ENCODE measurements at places on chromosomes 7 and 10.
A peak's percentile ranks its signal among the peaks of the same experiment; 100 is the strongest.

DNA sequence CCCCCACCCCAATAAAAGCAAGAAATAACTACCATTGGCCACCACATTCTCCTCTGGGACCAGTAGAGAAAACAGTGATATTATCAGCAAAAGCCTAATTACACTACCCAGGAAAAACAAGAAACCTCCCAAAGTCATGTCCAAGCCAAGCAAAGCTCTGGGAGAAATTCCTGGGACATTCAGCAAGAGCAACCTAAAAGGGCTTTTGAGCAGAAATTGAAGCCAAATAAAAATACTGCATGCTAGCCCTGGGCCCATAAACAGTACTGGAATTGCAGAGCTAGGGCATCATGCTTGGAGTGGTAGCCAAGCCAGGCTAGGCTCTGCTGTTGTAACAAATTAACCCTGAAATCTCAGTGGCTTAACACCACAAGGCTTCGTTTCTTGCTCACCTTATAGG, 347.9 kb downstream of the LRMDA start:
- no peak for DNase-seq

DNA sequence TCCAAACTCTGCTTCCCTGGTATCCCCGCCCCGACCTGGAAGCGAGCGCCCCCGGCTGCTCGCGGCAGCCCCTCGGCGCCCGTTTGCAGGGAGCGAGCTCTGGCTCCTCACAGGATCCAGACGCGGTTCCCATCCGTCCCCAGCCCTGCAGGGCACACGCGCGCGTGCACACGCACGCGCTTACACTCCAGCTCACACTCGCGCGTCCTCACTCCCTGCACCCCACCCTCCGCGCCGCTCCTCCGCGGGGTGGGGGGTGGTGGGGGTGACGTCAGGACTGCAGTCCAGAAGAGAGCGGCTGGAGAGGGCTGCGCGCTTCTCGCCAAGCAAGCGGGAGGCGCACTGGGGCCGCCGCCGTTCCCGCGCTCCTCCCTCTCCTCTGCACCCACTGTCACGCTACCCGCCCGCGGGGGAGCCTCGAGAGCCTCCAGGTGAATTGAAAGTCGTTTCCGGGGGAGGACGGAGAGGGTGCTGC, 255.6 kb downstream of the OTUD1 start:
- DNase-seq = no peak

DNA sequence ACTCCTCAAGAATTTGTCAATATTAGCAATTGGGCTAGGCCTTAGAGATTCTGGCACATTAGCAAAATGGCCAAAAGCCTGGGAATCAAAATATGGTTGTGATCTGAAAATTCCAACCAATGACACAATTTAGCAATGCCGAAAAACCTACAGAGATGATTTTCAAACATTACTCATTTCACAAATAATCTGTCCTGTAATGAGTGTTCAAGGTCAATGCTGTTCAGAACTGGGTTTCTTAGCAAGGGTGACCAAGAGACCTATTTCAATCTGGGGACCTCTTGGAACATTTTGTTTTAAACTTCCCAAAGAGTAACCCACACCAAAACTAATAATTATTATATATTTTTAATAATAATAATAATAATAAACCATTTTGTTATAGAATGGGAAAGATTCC, 24.1 kb downstream of the ELMO1 start:
- no peak for DNase-seq

GRCh38 chr7:155843426-155844018, 31.3 kb upstream of the SHH start:
- no peak for DNase-seq

DNA sequence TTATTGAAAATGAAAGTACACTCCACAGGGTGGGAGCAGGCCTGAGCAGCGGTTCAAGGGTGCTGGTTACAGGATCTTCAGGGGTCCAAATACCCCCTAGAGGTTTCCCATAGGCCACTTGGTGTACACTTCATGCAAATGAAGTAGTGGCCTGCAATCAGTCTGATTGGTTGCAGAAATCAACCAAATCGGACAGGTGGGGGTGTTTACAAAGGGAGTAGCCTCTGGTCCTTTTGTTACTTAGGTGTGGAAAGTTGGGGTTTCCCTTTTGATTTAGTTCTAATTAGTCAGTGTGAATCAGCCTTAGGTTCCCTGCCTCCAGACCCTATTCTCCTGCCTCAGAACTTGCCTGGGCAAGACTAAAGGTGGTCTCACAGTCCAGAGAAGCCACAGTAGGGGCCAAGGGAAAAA, 49.6 kb downstream of the SYPL1 start:
- no peak for DNase-seq

DNA sequence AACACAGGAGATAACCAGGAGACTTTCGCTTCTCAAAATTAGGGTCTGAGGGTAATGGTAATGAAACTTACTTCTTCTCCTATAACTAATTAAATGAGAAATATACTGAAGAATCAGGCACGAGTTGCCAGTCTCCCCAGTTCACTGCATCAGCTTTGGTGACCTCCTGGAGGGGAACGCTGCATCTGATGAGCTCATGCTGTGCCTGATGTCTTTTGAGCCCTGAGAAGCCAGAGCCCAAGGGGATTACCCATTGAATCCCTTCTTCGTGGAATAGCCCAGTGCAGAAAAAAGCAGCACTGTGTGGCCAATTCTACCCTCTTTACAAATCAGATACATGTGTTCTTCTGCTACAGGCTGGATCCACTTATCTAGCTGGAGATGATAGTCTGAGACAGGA, 45.1 kb downstream of the CYP2C9 start:
- no peak for DNase-seq

DNA sequence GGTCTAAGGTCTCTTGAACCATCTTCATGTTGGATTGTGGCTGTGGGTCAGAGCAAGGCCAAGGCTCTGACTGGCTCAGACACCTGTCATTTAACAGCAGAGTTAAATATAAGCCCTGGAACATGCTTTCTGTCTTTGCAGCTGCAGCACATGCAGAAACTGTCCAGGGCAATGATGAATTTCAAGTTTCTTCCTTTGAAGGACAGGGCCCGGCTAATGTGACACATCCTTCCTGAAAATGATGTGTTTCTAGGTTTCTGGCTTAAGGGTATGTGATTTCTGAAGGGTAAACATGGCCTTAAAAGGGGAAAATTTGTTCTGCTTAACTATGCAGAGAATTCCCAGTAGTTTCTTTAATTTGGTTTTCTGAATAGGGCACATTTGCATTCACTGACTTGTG, 34.0 kb upstream of the SLC35B4 start:
- DNase-seq = no peak

DNA sequence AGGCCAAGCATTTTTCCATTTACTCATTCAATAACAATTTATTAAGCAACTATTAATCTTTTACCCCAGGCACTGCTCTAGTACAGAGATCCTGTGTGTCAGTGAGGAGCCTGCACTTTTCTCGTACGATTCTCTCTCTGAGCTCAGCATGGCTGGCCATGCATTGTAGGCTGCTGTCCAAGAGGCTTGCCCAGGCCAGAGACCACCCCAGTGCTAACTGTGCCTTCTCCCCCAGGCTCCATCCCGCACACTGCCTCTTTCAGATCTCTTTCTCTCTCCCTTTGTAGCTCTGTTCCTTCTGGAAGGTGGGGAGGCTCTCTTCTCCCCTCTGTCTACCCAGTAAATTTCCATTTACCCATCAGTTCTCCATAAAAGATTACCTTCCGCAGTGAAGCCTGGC, 101.0 kb upstream of the IKZF1 start:
- DNase-seq = no peak

GRCh38 chr7:14115701-14116100, 126.2 kb upstream of the ETV1 start:
- no peak for DNase-seq

DNA sequence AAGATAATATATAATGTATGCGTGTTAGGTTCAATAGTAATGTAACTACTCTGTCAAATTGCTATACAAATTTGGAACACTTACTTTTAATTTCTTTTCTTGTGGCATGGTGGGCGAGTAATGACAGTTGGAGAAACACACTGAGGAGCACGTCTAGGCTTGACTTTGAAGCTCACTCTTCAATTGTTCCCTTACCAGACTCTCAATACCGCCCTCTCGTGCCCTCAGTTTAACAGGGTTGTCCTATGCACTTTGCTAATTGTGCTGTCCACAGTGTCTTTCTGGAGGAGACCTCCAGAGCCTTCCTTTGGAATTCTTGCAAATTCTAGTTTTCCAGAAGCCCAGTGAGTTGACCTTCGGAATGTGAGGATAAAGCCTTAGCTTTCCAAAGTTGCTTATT, 107.2 kb upstream of the RELN start:
- DNase-seq = no peak

DNA sequence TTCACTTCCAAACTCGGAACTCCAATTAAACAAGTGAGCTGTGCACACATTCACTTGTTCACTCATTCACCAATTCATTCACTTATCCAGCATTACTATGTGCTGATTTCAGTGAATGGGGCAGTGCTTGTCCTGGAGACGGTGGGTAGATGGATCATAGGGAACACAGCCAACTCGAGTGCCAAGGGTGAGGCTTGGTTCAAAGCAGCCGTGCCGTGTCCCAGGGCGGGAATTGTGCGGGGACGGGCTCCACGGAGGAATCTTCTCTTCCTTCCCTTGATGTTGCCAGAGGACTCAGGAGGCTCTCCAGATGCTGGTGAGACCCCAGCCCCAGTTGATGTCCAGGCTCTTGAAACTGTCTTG, 2.9 kb downstream of the SH2D4B start:
- no peak for DNase-seq

GRCh38 chr7:74684921-74685320, 27.4 kb downstream of the GTF2I start:
- no peak for DNase-seq

DNA sequence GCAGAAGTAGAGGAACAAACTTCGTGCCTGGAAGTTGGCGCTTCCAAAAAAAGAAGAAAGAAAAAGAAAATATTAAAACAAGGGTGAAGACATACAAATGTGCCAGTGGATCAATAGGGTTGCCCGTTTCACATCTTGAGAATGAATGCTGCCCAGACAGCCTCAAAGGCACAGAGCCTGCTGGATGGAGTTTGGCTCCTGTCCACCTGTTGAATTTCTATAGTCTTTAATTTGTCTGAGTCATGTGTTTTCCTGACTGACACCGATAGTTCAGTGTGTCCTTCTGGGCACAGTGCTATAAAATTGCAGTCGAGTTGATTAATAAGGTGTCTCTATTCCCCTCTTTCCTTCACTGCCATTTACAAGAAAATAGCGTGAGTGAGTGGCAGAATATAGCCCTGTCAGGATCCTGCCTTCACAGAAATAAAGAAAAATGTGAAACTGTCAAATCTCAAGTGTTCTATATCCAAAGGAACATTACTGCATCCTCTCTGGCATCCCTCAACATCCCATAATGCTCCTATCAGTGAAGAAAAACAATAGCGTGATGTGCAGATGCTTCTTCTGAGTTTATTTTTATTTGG, 471.3 kb upstream of the AUTS2 start:
- no peak for DNase-seq

DNA sequence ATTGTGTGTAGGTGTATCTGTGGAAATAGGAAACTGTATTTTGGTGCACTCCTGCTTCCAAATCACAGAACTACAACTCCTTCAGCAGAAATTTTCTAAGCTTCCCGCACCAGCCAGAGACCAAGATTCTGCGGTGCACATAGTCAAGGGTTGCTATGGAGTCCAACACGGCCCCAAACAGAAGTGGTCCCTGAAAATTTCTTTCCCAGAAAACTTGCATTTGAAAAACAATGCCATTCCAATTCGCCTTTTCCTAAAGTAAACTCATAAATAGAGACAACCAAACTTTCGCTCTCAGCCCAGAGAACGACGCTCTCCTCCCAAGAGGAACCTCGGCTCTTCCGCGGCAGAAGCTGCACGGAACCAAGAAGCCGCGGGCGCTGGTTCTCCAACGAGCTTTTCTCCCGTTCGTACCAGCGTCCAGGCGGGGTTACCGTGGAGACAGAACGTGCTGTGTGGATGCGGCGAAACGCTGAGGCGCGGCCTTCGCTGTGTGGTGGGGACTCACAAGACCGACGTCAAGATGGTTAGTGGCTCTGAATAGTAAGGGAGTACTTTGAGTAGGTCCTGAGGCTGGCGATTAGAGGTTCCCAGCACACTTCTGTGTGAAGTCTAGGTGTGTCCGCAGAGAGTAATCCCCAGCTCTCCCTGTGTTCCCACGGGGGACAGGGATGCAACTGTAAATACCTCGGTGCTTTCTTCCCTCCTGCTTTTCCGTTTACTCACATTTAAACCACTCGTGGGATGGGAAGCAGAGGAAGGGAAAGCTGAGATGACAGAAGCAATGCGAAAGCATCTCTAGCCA, 24.0 kb upstream of the ZC3HAV1 start:
- peak; percentile 93 for DNase-seq

GRCh38 chr10:131546086-131546810, 234.7 kb upstream of the TCERG1L start:
- DNase-seq = no peak

GRCh38 chr10:74322141-74322540, 171.1 kb downstream of the ADK start:
- DNase-seq = no peak

- DNase-seq = no peak
These were observed 249.8 kb upstream of the HPS1 start for GRCh38 chr10:98696516-98696915.

DNA sequence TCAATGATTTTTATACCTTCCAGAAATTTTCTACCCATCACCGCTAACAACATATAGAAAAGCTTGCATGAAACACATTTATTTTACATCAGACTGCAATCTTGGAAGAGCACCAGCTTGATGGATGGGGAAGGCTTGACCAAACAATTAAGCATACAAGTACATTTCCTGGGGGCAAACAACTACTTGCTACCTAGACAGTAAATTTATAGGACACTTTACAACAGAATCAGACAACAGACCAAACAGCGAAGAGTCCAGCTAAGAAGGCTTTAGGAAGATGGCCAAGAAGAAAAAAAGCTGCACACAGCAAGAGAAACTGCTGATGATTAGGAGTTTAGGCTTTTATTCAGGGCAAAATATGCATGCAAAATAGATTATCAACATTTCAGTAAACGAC, 8.0 kb downstream of the AASS start:
- no peak for DNase-seq

DNA sequence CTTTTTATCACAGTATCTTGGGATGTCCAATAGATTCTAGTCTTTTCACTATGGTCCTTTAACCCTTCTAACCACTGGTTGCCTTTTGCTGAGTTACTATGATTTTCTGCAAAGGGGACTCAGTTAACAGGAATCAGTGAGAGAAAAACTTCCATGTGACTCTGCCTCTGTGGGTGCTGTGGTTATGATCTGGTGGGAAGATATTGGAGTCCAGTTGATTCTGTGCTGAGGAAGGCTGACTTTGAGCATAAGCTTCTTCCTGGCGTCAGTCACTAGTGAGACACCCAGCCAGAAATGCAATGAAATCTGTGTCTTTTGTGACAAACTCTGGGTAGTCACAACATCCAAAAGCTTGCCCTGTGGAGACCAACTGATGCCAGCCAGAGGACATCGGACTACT, 648.0 kb downstream of the SUGCT start:
- DNase-seq = no peak

- peak; percentile 38 for DNase-seq
These were observed 106.0 kb downstream of the GRID1 start for GRCh38 chr10:86260564-86260963.
